ENCODE measurements at places on chromosomes 4 and X. TPM values are rescaled to one million over a fixed set of nuclear protein-coding genes. Genes with fewer than 3 reads are reported as not detected.
A peak's percentile ranks its signal among the peaks of the same experiment; 100 is the strongest.

DNA sequence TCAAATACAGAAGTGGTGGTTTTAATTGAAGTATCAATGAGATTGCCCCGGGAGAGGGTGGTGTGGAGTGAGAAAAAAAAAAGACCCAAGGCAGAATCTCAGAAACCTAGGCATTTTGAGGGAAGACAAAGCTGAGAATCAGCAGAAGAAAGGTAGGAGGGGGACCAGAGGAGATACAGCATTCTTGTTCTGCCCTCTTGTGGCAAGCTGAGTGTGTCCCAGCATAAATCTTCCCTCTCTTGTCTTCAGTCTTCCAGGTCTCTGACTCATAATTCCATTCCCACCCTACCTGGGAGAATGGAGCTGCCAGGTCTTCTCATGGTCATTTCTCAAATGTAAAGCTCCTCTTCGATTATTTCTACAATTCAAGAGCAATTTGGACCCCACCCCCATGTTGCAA is 32.7 kb upstream of the MAGED1 start:
- DNase-seq = no peak

GRCh38 chr4:156815717-156816359 is 155.8 kb downstream of the PDGFC start:
- no peak for DNase-seq

- DNase-seq = no peak
Observed at GRCh38 chr4:118276580-118276979, 76.2 kb downstream of the PRSS12 start.

DNA sequence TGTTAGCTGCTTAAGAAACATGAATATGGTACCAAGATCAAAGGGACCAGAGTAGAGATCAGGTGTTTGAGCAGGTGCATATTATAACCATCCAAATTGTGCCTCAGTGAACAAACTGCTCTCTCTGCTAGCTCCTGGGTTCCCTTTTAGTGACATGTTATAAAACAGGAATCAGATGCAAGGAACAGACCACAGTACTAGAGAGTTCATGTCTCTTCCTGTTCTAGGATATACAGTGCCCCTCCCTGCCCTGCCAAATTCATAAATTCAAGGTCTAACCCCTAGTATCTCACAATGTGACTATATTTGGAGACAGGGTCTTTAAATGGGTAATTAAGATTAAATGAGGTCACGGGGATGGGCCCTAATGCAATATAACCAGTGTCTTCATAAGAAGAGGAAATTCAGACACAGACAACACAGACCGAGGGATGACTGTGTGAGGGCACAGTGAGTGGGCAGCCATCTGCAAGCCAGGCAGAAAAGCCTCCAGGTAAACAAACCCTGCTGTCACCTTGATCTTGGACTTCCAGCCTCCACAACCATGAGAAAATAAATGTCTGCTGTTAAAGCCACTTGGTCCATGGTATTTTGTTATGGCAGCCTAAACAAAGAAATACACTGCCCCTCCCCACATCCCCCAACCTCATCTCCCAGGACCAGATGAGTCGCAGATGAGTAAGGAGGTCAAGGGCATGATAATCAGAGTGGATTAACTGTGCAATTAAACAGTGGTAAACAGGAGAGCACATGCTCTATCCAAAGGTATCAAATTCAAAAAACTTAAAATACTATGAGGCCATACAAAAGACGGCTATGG is 82.5 kb downstream of the RBM47 start:
- no peak for DNase-seq

GRCh38 chr4:111492496-111492895 is 652.8 kb upstream of the FAM241A start:
- no peak for DNase-seq

GRCh38 chr4:106830879-106831278 is 205.2 kb downstream of the DKK2 start:
- DNase-seq = no peak

DNA sequence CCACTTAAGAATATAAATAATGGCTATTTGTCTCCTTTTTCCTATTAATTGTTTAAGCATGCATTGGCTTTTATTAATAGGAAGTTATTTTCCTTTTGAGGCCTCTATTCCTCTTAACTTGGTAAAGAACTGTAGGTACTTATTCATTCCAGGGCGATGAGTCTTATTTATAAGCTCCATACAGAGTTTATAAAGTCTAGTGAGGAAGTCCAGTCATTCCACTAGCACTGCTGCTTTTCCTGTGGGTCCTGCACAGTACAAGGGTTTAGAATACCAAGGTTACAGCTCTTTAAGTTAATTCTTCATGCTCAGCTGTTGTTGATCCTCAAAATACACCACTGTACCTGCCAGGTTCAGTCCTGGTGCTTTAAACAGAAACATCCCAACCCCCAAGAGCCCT is 28.5 kb upstream of the WNK3 start:
- no peak for DNase-seq

GRCh38 chr4:2798399-2799223 is 5.7 kb downstream of the SH3BP2 start:
- DNase-seq = peak; percentile 81

GRCh38 chr4:170875868-170876267 is 786.1 kb upstream of the AADAT start:
- no peak for DNase-seq

DNA sequence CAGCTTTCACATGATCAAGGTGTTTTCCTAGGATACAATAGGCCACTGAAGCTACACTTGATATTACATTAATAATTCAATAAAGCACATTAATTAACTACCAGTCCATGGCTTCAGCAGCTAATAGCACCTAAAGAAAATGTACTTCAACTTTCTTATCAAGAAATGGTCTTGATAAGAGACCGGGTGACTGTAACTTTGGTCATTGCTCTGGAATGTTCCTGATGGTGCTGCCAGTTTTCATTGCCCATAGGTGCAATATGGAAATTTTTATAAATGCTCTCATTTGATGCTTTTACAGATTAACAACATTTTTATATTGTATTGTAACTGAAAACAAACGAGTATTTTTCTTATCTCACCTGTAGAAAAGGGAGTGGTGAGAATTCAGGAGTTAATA is 165.4 kb downstream of the SHROOM3 start:
- no peak for DNase-seq

DNA sequence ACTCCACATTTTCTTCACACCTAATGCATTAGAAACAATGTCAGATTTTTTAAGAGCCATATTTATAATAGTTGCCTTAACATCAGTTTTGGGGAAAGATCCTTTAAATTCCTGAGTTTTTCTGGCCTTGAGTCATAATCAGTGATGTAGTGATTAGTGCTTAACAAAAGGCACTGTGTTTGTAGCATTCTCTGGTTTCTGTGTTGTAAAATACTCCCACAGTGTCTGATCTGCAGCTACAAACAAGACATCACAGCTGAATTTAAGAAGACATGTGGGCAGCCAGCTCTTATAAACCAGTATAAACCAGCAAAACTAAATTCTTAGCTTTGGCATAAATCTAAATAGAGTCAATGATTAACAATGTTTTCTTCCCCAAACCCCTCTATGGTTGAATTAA is 233.8 kb downstream of the FSTL5 start:
- no peak for DNase-seq

DNA sequence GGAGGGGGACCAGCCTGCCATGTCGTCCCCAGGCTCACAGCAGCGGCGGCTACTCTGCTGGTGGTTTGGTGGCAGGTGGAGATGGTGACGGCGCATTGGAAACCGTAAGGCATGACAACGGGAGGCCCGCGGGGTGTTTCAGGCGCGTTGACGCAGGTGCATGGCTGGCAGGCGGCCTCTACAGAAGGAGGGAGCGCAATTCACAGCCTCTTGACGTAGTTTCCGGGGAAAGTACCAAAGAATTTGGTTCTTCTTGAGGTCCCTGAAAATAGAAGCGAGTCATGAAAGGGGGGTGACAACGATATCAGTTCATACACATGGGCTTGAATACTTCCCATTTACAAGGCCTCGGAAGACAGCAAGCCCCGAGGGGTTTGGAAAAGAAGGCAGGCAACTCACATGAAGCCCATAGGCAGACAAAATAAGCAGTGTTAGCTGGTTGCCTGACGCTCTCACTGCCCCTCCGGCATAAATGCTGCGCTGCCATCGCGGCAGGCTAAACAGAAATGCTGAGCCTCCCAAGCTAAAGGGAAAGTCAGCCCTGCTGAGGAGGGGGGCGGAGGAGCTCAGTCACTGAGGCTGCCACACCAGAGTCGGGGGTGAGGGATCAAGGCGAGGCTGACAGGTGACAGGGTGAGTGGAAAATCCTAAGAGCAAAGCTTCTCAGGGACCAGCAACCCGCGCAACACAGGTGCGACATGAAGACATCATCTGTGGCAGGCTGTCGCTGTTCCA is 52.3 kb upstream of the PDLIM3 start:
- no peak for DNase-seq

DNA sequence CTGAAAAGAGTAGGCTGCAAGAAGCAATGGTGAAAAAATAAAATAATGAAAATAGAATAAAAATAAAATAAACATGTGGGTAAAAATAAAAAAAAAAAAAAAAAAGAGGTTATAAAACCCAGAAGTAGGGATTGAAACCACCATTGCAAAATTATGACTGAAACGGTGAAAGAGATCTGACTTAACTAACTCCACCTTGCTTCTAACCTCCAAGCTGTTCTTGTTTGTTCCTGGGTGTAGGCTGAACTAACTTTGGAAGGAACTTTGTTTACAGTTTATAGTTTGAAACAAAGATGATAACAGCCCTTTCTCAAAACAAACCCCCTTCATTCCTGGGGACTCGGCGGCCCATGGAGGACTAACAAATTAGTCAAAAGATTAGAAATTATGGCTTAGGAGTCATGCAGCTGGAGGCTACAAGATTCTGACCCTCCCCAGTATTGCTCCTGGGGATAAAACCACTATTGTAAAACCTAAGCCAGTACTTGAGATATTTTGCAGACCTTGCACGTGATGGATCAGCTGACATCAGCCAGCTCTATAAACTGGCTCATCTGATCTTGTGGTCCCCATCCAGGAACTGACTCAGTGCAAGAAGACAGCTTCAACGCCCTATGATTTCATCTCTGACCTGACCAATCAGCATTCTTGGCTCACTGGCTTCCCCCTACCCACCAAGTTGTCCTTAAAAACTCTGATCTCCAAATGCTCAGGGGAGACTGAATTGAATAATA is 30.4 kb downstream of the DDX60L start:
- DNase-seq = no peak

- DNase-seq = peak; percentile 42
Observed at GRCh38 chr4:2259541-2260343, 2.2 kb downstream of the MXD4 start.

DNA sequence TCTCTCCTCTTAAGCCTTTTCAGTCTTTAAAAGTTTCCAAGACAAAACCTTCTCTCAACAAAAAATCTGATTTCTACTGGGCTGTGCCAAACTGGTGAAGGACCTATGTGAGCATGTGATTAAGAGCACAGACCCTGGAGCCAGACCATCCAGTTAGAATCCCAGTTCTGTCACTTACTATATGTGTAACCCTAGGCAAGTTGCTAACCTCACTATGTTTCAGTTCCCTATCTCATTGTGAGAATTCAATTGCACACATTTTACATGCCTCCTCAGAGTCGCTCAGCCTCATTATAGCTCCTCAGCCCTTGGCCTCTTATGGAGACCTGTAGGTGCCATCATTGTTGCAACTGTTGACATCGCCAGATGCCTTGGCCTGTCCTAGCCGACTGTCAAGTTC is 54.1 kb upstream of the VEGFD start:
- no peak for DNase-seq

GRCh38 chr4:53137468-53137867 is 228.4 kb downstream of the SCFD2 start:
- no peak for DNase-seq

GRCh38 chr4:6225469-6225868 is 25.1 kb upstream of the JAKMIP1 start:
- peak; percentile 55 for DNase-seq

GRCh38 chrX:11540532-11541377 is 125.0 kb downstream of the ARHGAP6 start:
- DNase-seq = no peak

- no peak for DNase-seq
Observed at GRCh38 chr4:107721436-107722100, 1.5 kb upstream of the PAPSS1 start.

- DNase-seq = no peak
Observed at GRCh38 chr4:169484485-169484884, 127.9 kb downstream of the NEK1 start.

- DNase-seq = no peak
Observed at GRCh38 chr4:139472852-139473251, 18.9 kb downstream of the RAB33B start.

DNA sequence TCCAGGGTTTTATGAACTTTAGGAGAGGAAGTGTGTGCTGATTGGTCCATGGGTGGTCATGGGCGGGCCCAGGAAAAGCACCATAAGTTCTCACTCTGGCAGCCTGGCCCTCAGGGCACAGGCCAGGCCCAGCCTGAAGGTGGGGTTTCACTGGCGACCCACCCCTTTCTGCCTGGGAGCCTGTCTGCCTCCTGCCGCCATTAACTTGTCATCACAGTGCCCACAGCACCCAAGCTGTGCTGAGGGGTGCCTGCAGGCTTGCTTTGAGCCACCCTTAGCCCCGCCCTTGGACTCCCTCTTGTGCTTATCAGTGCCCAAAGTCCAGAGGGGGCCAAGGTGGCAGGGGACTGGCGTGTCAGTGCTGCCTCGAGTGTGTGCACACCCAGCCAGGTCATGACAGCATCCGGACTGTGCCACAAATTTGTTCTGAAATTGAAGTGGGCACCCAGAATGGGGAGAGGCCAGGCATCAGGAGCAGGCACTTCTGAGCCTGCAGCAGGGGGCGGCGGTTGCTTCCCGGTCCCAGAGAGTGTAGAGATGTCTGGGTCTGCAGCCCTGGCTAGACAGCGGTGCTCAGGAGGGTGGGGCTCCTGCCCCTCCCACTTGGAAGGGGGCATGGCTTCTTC is 455.6 kb downstream of the TMA16 start:
- peak; percentile 27 for DNase-seq

DNA sequence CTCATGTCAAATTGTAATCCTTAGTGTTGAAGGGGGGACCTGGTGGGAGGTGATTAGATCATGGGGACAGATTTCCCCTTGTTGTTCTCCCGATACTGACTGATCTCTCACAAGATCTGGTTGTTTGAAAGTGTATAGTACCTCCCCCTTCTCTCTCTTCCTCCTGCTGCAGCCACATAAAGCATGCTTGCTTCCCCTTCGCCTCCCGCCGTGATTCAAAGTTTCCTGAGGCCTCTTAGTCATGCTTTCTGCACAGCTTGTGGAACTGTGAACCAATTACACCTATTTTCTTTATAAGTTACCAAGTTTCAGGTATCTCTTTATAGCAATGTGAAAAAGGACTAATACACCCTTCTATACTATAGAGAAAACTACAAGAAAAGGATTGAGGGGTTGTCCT is 1170.5 kb upstream of the AGA start:
- no peak for DNase-seq

GRCh38 chr4:93199492-93199891 is 629.1 kb upstream of the ATOH1 start:
- DNase-seq = no peak

- no peak for DNase-seq
Observed at GRCh38 chr4:14000091-14000814, 372.7 kb upstream of the BOD1L1 start.

Gene P2RY10
- 0.75 TPM for total RNA-seq

Gene SHISA3
- 5.5 TPM for total RNA-seq

Gene KDR
- total RNA-seq = 18.8 TPM

Gene TGIF2LX
- not detected for total RNA-seq

Gene AKAP14
- not detected for total RNA-seq

Gene BLTP1
- total RNA-seq = 106 TPM

Gene ABCB7
- 23.4 TPM for total RNA-seq

Gene CXCL9
- total RNA-seq = 1.6 TPM

Gene UGT2A1
- total RNA-seq = not detected

Gene SCARB2
- 138 TPM for total RNA-seq

Gene RAB39B
- 0.52 TPM for total RNA-seq

Gene DRD5
- not detected for total RNA-seq

Gene FGF5
- 0.15 TPM for total RNA-seq

Gene CTAG2
- not detected for total RNA-seq

Gene PCDH7
- 157 TPM for total RNA-seq

Gene HERC3
- 34.4 TPM for total RNA-seq

Gene KANTR
- total RNA-seq = 27.7 TPM
